ENCODE measurements at places on chromosomes 7 and 10.

- DNase-seq = no peak
Observed at GRCh38 chr7:25392588-25393338, 164.5 kb upstream of the NPVF start.

- DNase-seq = no peak
Observed at GRCh38 chr7:127718340-127718679, 66.3 kb downstream of the SND1 start.

- no peak for DNase-seq
Observed at GRCh38 chr7:33043501-33044400, 18.8 kb downstream of the NT5C3A start.

DNA sequence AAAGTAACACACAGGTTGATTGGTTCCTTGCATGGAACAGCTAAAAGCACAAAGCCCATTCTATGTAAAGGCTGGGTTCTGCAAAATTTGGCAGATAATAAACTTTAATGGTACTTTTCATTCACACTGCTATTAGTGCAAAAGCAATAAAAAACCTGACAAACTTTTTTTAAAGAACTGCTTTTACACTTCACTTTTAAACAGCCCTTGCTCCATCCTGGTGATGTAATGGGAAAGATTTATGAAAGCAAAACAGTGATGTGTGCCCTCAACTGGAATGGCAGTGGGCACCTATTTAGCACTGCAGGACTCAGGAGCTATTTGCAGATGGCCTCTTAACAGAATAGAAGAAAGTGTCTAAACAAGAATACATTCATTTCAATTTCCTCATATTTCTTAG, 44.9 kb downstream of the TSPAN12 start:
- DNase-seq = no peak

DNA sequence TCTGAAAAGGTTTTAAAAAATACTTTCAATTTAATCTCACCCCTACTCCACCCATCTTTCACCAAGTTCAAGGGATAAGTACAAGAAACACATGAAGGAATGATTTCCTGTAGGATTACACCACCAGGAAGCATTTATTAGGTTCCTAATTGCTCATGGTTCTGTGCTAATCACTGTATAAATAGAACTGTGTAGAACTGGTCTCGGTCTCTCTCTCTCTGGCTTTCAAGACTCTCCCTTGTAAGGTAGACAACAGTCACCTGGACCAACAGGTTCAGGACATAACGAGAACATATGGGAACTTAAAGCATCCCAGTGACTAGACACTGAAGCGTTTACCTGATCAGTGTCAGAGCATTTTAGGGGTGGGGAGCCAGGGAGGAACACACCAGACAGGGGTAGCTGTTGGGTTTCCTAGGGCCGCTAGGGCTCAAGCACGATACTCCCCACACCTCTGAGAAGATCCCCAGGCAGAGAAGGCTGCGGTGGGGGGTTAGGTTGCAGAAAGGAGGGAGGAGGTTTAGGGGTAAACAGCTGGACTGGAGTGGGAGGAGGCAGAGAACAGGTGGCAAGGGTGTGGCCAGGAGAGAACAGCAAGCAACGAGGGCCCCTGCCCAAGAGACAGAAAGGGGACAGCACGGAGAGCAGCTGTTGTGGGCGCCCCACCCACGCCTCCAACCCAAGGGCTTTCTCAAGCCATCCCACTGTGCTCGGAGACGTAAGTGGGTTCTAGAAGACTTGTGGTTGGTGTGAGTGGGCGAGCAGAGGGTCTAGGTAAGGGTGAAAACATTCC, 52.5 kb upstream of the USP6NL start:
- DNase-seq = no peak

GRCh38 chr10:77165445-77166208, 472.0 kb downstream of the KCNMA1 start:
- no peak for DNase-seq

- no peak for DNase-seq
Observed at GRCh38 chr7:113000316-113001020, 86.2 kb downstream of the GPR85 start.

DNA sequence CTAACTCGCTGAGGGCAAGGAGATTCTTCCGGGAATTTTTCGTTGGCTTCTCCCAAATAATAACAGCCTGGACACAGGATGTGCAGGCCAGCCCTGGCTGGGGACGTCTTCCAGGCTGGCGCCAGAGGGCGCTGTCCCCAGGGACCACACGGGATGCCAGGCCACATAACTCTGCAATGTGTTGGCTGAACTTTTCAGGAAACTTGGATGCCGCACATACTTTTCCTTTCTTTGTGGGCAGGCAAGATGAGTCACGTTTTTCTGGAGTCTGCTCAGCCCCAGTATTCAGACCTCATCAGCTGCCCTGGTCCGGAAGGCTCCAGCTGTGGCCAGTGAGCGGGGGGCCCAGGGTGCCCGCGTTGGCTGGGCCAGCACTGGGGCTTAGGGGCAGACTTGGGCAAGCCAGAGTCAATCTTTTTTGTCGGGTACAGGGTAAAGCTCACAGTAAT, 122.7 kb downstream of the PRKAG2 start:
- no peak for DNase-seq

- DNase-seq = no peak
Observed at GRCh38 chr7:132213583-132213982, 362.7 kb downstream of the PLXNA4 start.

DNA sequence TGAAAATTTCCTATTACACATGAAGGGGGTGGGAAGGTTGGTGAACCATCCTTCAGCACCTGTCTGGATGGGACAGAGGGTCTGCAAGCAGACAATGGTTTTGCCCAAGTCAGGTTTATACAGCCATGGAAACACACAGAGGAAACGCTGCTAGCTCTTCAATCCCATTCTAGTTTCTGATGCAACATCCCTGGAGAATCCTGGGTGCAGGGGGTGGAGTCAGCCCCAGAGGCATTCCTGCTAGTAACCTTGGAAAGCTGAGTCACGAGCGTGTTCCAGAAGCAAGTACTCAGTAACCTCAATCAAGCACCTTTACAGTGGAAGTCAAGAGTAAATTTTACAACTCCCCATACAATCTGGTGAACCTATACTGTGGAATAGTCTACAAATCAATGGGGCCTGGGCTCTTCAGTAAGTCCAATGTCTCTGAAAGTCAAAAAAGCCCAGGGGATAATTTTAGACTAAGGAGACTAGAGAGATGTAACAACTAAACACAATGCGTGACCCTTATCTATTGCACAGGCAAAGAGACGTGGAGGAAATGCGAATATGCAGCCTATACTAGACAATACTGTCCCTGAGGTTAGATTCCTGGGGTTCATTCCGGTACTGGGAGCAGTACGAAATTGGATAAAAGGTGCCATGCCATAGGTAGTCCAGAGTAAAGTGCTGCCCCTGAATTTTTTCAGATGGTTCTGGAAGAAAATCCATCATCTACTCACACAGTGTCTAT, 95.4 kb downstream of the ZRANB1 start:
- DNase-seq = no peak

GRCh38 chr10:59512951-59513350, 150.6 kb upstream of the FAM13C start:
- DNase-seq = no peak

Data from stimulated activated CD4-positive, alpha-beta T cell treated with anti-CD3 and anti-CD28 coated beads, Interleukin-1b, Interleukin-23, amount 100 ng/mL, for 24 hours (primary cell).